ENCODE measurements at places on chromosomes 2 and 18.

DNA sequence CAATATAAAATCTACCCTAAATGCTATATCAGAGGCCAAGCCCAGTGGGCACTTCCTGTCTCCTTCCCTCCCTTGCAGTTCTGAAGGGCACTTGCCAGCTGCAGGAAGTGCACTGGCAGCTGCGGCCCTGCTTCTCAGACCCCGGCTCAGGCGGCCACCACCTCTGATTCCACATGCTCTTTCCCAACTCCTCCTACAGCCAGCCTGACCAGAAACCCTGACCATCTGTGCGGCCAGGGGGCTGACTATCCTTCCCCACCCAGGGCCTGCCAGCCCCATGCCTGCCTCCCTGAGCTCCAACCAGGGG lies 88.6 kb downstream of the ZBTB7C start:
- no peak for DNase-seq

GRCh38 chr18:71075147-71075546 lies 786.3 kb downstream of the SOCS6 start:
- DNase-seq: no peak

DNA sequence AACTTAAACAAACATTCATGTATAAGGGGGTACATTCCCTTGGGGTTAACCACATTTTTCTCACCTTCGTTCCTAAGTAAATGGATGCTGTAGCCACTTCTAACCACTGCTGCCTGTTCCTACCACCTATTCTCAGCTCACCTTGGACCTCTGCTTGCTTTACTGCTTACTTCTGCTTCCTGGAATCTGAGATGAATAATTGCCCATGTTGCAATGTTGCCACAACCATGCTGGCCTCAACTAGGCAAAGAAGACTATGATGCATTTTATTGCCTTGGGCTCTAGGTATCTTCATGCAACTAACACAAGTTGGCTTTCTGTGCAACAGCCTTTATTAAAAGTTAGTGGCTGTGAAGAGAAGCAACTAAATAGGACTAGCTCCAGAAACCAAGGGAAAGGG lies 106.3 kb upstream of the TCF4 start:
- DNase-seq: no peak

- no peak for DNase-seq
Observed at GRCh38 chr2:44267796-44268648, 7.3 kb upstream of the SLC3A1 start.

DNA sequence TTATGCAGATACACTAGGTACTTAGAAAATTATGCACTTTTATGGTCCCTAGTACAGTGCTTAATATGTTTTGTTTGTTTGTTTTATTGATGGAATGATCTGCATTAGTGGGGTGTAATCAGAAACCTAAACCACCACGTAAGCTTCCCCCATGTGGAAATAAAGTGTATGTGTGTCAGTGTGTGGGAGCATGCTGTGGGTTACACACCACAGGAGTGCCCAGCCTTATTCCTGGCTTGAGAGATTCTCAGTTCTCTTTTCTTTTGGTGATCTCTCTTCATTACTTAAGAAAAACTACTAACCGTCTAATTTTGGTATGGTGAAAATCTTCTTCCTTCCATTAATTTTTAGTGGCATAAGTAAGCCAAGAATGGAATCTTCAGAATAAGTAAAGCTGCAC lies 398.6 kb downstream of the DCDC2C start:
- DNase-seq: no peak

DNA sequence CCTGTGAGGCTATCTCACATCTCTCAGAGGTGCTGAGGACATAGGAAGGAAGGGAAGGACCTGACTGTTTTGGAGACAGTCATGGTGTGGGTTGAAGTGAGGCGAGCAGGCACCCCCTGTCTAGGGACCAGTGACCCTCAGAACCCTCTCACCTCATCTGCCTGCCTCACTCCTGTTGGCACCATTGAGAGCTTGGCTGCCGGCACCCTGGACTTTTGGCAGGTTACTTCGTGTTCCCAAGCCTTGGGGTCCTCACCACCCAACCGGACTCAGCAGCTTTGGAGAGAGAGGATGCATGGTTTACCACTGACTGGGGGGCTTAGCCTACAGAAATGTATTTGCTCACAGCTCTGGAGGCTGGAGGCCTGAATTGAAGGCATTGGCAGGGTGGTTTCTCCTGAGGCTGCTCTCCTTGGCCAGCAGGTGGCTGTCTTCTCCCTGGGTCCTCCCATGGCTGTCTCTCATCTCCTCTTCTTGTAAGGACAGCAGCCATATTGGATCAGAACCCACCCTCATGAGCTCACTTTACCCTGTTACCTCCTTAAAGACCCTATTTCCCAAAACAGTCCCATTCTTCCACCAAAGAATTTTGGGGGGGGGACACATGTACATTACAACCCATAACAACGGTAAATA lies 142.0 kb downstream of the TSN start:
- DNase-seq: no peak

DNA sequence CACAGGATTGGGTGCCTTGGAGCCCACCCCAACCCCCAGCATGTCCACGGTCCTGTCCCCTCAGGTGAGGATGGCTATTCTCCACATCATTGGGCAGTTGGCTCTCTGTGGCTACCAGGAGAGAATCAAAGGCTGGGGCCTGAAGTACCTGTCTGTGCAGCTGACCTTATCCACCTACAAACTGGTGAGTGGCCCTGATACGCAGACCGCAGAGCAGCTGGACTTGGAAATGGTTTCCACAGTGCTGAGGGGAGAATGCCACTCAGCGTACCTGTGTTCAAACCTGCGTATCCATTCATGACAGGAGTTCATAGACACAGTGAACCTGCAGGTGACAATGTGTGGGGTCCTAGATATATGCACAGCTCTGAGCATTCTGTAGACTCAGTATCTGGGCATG lies 21.6 kb downstream of the MROH2A start:
- no peak for DNase-seq

GRCh38 chr2:208033701-208034502 lies 8.6 kb upstream of the PLEKHM3 start:
- DNase-seq: no peak

- DNase-seq: no peak
Observed at GRCh38 chr2:88680266-88680902, 11.1 kb upstream of the RPIA start.

DNA sequence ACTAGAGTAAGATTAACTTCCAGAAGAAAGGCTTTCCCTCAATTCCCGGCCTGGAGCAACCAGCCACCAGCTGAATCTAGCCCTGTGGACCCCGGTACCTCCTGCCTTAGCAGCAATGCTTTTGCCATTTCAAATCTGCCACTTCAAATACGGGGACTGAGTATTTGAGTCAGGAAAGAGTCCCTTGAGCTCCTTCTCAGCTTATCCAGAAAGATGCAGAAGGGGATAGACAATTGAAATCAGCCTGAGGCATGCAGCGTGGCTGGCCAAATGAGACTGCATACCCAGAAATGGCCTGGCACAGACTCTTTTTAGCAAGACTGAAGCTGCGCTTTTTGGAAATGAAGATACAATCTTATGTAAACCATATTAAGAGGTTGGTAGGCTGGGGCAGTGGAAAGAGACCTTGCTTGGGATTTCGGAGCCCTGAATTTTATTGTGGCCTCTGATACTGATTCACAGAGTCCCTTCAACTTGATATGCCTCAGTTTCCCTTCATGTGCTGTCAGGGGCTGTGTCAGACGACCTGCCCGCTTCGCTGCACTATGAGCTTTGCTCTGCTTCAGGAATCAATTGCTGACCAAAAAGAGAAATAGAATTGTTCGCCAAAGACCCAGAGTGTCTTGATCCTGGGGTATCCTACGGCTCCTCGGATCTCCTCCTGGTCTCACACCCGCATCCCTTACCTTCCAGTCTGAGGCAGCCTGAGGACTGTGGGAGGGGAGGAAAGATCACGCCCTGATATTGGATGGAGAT lies 1.0 kb downstream of the MATN3 start:
- no peak for DNase-seq

DNA sequence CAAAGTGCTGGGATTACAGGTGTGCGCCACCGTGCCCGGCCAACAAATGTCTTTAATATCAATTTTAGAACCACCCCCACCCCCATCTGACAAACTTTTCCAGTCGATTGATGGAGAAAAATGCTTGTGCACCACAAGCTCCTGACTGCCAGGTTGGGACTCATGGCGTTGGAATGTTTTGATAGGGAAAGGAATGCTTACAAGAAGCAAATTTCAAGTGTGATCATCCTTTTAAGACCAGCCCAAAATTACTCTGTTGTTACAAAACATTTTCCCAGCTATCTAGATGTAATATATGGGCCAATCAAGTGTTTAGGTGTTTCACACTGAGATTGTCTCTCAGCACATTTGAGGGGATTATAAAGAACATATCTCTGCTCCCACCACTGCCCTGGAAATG lies 45.2 kb downstream of the UBXN4 start:
- no peak for DNase-seq

DNA sequence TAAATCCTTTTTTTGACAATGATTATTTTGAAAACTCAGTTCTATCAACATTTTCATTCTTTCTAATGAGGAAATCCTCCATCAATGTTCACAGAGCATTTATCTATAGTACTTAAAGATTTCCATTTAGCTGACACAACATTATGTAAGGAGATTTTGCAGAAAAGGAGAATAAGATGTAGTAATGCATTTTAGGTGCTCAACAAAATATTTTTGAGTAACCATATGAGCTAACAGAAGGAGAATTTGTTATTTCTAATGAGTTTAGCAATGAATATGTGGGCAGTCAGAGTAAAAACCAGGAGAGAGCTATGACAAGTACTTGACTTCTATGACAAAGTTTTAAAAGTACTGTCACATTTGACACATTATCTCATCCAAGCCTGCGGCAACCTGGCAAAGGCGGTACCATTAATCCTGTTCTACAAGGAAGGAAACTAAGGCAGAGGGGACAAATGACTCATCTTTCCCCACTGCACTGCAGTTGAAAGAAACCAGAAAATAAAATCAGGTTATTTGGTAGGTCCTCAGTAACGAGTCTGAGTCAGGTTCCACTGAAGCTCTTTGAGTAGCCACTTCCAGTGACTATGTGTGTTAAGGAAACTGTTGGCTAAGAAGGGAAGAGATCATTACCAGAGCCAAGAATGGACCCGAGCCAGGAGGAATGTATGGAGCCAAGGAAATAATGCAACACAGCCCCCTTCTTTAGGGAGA lies 134.1 kb upstream of the ITGB6 start:
- no peak for DNase-seq

DNA sequence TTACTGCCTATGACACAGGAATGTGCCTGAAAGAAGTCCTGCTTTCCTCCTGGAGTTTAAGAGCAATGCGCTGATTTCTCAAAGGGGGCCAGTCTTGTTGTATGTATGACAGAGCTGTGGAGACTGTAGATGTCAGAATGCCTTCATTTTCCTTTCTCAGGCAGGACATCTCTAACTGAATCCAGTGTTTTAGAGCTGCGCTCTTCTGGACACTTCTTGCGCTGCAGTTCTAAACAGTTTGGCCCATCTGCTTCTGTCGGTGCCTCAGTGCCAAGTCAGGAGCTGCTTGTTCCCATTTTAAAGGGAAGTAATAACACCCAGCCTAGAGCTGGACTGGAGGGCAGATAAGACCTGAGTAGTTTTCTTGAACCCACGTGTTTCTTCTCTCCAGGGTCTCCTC lies 91.4 kb downstream of the ESCO1 start:
- DNase-seq: no peak

DNA sequence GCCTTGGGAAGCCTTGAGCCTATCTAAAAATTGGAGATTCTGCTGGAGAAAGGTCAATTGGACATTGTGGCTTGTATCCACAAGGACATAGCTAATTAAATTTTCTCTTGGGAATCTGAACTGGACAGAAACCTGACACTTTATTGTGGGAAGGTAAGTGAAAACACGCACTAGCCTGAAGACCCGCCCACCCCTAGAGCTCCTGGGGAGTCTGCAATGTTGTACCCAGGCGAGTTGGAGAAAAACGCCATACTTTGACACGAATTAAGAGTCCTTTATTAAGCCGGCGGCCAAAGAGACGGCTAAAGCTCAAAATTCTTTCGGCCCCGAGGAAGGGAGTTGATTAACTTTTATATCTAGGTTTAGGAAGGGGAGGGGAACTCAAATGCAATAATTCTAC lies 1.2 kb upstream of the ZNF892 start:
- no peak for DNase-seq

DNA sequence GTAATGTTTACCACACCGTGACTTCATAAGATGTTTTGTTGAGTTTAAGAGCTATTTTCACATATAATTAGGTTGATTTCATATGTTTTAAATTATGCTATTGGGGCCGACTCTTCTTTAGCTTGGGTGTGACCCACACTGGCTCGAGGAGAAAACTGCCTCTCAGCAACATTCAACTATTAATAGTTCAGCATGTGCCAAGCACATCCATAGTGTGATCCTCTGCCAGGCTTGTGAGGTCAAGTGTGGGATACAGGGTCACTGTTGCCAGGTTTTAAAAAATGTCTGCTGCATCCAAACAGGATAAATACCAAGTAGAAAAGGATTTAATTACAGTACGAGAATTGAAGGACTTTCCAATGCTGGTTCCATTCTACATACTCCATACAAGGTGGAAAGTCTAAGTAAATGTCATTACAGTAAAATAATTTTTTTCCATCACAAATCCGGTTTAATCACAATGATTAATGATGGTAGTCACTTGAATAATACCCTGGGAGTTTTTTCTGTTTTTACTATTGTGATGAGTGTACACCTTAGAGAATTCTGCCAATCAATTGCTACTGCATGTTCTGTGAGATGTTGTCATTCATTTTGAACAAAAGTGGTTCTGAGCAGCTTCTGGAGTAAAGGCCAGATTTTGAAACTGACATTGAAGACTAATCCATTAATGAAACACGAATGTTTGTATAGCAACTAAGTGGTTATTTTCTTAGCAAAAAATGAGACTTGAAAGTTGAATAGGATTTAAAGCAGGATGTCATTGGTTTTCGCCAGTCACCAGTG lies 84.5 kb downstream of the ABI2 start:
- DNase-seq: no peak
